Temporal lobe (tissue), 4 donors: ENCODE measurements at places on chromosomes 13 and 19. TPM values are rescaled to one million over a fixed set of nuclear protein-coding genes. Genes with fewer than 3 reads are reported as not detected.

Gene IGFL1
- not detected for total RNA-seq

Gene KLK2
- not detected for total RNA-seq

Gene TLE6
- total RNA-seq: 0.98 TPM

Gene UNC13A
- 43.5 TPM for total RNA-seq

Gene ELSPBP1
- not detected for total RNA-seq

Gene SPACA4
- total RNA-seq: not detected

Gene LYPD5
- total RNA-seq: 2.7 TPM
